ENCODE measurements at places on chromosomes 1 and 21.

- no peak for DNase-seq
These were observed 34.1 kb downstream of the BMP8A start for GRCh38 chr1:39525366-39526165.

DNA sequence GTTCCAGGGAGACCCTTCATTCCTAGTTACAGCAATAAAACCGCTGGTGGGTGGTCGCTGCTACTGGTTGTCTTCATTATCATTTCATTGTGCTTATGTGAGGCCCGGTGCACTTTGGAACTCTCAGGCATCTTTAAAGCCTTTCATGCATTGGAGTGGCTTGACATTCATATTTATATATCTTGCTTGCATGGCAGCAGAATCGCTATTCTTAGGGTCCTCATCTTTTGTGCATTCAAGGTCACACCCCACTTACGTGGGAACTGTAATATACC lies 110.1 kb downstream of the ZBTB18 start:
- no peak for DNase-seq

DNA sequence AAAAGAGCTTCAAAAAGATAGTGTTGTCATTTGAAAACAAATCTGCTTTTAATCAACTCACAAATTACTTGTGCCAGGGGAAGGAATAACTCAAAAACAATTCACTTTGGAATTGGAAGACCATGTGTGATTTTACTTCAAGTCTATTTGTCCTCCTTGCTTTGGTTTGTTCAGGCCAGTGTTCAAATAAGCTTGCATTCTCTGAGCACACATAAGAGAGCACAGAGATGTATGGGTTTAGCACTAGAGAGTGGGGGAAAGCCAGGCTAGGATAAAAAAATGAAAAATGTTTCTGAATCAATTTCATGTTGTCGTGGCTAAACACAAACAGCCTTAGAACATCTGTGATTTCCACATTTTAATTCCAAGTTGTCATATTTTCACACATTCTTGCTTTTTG lies 325.7 kb upstream of the LYPLAL1 start:
- no peak for DNase-seq

DNA sequence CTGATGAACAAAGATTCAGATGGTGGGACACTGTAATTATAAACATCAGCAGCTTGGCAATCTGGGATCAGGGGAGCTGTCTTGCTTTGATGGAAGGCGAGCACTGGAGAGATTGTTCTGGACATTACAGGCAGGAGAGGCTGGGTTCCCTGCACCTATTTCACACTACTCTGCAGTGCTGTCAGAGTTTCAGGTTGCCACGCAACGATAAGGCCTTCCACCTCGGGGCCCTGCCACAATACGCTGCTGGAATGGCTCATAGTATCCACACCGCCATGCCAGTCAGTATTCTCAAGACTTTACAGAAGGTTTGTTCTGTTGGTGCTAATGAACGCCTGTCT lies 96.8 kb downstream of the GLIS1 start:
- DNase-seq, result no peak

- no peak for DNase-seq
These were observed 43.8 kb downstream of the STPG1 start for GRCh38 chr1:24369801-24370200.

- DNase-seq, result no peak
These were observed 80.7 kb upstream of the KAZN start for GRCh38 chr1:14517841-14518180.

- DNase-seq, result no peak
These were observed 62.9 kb downstream of the GADD45A start for GRCh38 chr1:67747671-67748546.

DNA sequence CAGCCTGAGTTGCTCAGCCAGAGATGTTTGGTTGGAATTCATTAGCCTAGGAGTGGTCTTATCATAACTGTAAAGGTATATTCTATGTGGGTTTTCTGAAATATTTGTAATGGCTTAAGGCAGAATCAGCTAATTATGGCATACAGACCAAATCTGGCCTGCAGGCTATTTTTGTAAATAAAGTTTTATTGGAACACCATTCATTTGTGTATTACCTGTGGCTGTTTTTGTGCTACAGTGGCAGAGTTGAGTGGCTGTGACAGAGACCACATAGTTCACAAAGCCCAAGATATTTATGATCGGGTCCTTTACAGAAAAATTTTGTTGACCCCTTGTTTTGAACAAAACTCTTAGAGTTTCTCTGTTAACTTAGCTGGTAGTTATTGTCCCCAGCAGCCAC lies 7.4 kb upstream of the DDOST start:
- no peak for DNase-seq

DNA sequence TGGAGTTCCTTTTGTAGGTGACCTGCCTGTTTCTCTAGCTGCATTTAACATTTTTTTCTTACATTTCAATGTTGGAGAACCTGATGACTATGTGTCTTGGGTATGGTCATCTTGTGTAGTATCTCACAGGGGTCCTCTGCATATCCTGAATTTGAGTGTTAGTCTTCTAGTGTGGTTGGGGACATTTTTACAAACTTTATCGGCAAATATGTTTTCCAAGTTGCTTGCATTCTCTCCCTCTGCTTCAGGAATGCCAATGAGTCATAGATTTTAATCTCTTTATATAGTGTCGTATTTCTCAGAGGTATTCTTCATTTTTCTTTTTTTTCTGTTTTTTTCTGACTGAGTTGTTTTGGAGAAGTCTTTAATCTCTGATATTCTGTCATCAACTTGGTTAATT lies 684.0 kb downstream of the NCAM2 start:
- DNase-seq, result no peak

DNA sequence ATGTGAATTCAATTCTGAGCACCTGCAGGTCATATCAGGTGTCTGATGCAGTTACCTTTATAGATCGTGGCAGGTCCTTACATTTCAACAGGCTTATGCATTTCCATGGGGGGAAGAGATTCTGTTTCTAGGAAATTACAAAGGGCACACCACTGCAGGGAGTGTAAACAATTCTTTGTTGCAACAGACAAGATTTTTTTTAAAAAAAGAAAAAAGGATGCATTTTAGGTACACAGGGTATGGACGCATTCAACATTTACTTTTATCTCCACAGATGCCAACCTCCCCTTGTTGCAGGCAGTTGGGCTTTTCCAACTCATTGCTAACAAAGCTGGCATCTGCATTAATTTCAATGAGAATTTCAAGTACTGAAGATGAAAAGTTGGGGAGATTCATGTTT lies 13.5 kb upstream of the TEKT2 start:
- DNase-seq, result no peak

DNA sequence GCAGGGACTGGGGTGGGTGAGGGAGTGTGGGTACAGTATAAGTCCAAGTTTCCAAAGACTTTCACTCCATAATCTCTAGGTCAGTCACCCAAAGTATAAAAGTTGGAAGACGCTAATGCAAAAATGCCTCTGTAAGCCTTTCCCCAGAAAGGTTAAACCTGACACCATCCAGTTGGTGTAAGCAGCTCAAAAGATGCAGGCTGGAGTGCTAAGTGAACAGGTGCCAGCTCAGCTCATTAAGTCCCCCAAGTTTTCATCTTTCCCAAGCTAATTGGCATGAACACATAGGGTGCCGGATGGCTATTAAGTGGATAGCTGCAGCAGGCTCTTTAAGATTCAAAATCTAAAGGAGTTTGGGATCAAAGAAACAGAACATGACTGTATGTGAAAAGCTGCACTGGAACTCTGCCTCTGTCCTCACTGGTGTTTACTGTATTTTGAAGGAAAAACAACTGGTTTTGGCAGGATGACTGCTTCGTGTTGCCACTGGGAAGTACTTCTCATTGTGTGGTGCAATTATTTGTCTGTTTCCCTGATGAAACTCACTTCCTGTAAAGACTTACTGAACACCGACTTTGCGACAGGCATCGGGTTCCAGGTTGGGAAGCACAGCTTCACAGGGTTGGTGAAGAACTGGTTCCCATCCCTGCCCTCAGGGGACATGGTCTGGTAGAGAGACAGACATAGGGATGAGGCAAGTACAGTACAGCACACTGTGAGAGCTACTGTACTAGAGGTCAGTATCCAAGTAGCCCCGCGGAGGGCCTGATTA lies 152.7 kb downstream of the DAB1 start:
- DNase-seq, result no peak

DNA sequence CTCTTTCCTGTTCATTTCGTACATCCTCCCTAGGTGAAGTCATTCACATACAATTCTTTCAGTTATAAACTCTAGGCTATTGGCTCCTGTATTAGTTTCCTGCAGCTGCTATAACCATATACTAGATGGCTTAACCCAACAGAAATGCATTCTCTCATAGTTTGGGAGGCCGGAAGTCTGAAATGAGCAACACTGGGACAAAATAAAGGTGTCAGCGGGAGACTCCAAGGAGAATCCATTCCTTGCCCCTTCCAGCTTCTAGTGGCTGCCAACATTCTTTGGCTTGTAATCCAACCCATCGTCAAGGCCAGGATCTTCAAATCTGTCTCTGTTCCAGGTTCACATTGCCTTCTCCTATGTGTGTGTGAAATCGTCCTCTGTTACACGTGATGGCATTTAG lies 71.3 kb downstream of the TOR3A start:
- DNase-seq, result no peak

- DNase-seq, result no peak
These were observed 21.0 kb downstream of the OPRD1 start for GRCh38 chr1:28832966-28833365.

Measured in hematopoietic multipotent progenitor cell treated with erythropoietin and hydrocortisone succinate and interleukin-3 and kit ligand, for 17 days (in vitro differentiated cells).